MG63 (cell line): ENCODE measurements at places on chromosomes 5 and 9. TPM values are rescaled to one million over a fixed set of nuclear protein-coding genes. Genes with fewer than 3 reads are reported as not detected.

DNA sequence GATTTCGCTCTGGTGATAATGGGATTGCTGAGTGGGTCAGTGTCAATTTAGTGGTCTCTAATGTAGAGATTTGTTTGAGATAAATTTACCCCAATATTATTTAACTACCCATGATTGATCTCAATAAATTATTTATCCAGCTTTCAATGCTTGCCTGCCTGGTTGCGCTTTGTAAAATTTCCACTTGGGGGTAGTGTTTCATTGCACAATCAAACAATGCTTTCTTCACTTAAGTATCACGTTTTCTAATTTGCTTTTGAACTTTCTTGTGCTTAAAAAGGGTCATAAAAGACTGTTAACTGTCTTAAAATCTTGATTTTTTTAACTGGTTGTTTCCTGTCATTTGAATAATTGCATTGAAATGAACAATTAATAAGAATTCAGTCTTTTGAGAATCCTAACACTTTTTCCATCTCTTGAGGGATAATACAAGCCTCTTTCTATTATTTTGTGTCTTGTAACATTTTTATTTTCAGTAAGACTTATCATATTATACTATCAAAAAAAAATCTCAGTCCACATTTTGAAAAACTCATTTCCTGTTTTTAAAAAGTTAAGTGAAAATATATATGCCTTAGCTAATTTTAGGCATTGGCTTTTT, 18.7 kb downstream of the HSD17B4 start:
- DNase-seq: no peak

Gene IFNA21
- total RNA-seq: not detected in 2 replicates

Gene SLC45A2
- total RNA-seq: not detected in 2 replicates

- no peak for DNase-seq
These were observed 40.9 kb downstream of the LYRM7 start for GRCh38 chr5:131211669-131212068.
